Muscle of leg (tissue), 16 donors: ENCODE measurements at places on chromosomes 6 and 20. TPM values are rescaled to one million over a fixed set of nuclear protein-coding genes. Genes with fewer than 3 reads are reported as not detected.

Gene DDAH2
- 101 TPM for total RNA-seq

DNA sequence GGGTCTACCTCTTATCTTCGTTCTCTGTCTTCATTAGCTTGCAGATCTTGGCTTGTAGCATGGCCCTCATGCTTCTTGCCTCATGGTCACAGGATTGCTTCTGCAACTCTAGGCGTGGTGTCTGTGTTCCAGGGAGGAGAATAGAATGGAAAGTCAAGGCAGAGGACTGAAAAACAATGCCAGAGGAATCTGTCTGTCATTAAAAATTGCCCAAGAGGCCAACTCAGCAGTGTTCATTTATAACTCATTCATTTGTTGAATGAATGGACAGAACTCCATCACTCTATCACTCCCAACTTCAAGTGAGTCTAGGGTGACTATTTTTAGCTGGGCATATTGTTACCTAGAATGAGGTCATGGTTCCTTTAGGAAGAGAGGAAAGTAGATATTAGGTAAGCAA, 179.6 kb downstream of the UST start:
- no peak for DNase-seq

GRCh38 chr20:1830240-1830639, 65.0 kb upstream of the SIRPA start:
- DNase-seq, result peak; percentile 79

DNA sequence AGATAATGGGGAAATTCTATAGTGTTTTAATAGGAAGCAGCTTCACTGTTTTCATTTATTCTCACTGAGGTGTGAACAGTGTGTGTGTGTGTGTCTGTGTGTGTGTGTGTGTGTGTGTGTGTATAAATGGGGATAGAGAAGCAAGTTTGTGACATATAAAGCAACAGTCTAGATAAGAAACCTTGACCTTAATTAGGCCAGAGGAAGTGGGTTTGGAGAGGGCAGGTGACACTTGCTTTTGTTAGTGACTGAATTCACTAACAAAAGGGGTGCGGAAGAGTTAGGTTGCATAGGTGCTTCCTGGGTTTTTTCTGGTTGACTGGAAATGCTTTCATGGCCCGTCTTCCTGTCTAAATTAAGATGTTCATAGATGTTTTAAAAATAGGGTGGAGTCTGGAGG, 515.7 kb upstream of the FLRT3 start:
- no peak for DNase-seq

DNA sequence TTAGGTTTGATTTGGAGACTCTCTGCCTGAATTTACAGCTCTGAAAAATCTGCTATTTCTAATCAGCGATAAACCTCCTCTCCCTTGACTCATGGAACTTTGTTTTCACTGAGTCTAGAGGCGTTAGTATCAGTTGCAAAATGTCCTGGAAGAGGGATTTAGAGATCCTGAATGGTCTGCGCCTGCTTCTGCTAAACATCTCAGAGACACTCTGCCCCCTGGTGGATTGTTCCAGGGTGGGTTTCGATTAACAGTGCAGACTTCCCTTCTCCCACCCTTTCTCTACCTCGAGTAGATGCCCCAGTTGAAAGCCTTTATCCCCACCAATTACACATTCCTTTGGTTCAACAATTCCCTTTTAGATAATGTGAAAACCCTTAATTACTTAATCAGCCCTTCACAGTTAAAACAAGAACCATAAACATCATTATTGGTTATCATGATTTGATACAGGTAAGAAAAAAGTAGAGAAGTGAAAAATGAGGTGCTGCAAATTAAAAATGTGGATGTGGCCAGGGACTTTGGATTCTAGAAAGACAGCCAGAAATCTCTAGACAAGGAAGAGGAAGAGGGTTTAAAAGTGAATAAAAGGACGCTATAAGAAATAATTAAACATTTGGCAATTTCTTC, 5.5 kb downstream of the HTR1B start:
- peak; percentile 86 for DNase-seq
